ENCODE measurements at places on chromosomes 5 and 9.

- DNase-seq: no peak
Observed at GRCh38 chr9:2809692-2810419, 34.0 kb downstream of the PUM3 start.

GRCh38 chr9:111016426-111017045 is 21.7 kb downstream of the LPAR1 start:
- DNase-seq: no peak

DNA sequence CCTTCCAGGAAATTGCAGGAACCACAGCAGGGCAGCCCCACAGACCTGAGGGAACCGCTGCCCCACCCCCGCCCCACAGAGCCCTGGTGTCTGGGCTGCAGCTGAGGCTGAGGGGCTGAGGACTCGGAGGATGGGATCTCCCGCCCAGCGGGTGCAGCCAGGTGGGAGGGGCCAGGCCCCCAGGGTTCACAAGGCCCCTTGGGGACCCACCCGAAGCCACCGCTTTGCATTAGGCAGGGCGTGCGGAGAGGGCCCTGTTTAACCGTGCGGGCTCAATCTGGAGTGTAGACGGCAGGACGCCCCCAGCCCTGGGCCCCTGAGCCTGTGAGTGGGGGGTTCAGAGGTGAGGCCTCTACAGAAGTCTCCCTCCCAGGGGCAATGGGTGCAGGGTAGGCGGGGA is 10.8 kb downstream of the NOTCH1 start:
- no peak for DNase-seq

GRCh38 chr9:95065224-95065623 is 252.3 kb downstream of the FANCC start:
- no peak for DNase-seq

DNA sequence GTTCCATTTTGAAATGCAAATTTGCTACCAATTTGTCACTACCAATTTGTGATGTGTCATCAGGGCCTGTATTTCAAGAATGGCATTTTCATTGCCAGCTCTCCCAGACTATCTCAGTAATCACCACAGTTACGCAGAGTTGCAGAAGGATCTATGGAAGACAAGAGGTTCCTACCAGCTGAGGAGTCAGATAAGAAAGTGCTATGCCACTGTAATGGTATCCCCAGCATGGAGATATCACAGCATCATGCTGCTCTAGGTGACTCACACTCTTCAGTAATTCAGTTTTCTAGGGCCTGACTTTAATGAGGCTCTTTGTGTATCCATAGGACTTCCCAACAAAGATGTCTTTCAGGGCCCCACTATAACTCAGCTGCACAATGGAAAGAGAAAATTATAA is 490.3 kb downstream of the ARHGEF28 start:
- DNase-seq: no peak

GRCh38 chr5:139402561-139403158 is 1.2 kb downstream of the SPATA24 start:
- DNase-seq: peak; percentile 44

GRCh38 chr9:15352306-15352705 is 45.3 kb upstream of the TTC39B start:
- no peak for DNase-seq

DNA sequence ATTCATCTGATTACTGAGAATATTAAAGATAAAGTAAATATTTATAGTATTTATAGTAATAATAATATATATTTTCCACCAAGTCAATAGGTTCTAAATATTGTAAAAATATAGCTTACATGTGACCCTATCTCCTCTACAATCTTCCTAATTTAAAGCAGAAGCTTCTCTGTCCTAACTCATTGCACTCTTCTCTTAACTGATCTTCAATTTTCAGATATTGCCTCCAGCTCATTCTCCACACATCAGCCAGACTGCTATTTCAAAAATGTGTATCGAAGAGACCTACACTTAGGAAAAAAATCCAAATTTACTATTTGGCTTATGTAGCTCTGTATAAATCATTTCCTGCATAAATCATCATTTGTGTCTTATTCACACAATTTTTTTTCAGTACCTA is 47.8 kb downstream of the CDH18 start:
- DNase-seq: no peak

GRCh38 chr5:15927710-15928380 is 251.7 kb downstream of the MARCHF11 start:
- DNase-seq: no peak

DNA sequence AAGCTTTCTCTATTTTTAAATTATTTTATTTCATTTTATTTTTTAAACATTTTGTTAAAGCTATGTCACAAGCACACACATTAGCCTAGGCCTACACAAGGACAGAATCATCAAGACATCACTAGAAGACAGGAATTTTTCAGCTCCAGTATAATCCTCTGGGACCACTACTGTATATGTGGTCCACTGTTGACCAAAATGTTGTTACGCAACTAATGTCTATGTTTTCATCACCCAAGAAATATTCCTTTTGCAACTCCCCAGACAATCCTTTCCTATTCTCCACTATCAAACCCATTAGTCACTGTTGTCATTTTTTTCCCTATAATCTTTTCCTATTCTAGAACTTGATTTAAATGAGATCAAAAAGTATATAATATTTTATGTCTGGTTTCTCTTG is 2371.7 kb upstream of the C9orf72 start:
- DNase-seq: no peak

DNA sequence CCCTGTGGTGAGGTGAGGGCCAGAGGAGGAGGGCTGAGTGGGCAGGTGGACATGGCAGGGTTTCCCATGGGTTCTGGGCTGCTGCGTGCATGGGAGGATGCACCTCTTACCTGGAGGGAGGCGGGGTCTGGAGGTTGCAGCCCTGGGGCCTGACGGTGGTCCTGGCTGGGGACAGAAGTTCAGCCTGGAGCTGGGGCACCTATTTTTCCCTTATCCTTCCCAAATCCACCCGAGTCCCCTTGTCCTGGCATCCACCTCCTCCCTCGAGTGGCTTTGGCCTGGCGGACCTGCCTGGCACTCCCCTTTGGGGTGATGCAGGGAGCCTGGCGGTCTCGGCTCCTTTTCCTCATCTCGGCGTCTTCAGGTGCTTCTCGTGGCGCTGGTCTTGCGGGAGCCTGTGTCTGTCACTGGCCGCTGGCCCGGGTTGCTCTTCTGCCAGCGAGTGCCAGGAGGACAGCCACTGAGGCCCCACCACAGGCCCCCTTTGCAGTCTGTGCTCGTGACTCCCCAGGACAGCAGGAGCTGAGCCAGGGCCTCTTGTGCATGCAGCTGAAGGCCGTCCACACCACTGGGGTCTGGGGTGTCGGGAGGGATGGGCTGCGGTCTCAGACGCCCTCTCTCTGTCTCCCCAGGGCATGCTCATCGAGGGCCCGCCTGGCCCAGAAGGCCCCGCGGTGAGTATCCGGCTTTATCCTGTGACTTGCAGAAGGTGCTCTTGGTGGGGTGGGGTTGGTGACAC is 96.4 kb downstream of the COL5A1 start:
- DNase-seq: no peak

DNA sequence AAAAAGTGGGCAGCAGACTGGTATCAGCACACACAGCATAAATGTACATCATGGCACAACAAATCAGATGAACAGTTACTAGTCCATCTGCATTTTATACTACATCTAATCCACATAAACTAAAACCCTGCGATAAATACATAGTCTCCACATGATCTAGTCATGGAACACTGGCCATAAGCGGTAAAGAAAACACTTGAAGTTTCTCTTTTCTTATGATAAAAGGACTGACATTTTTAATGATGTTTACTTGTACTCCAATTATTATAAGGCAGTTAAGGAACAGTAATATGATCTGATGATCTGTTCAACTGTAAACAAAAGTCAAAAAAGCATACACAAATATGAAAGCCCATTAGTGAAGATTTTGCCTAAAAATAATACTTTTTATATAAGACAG is 112.5 kb downstream of the MPDZ start:
- no peak for DNase-seq

DNA sequence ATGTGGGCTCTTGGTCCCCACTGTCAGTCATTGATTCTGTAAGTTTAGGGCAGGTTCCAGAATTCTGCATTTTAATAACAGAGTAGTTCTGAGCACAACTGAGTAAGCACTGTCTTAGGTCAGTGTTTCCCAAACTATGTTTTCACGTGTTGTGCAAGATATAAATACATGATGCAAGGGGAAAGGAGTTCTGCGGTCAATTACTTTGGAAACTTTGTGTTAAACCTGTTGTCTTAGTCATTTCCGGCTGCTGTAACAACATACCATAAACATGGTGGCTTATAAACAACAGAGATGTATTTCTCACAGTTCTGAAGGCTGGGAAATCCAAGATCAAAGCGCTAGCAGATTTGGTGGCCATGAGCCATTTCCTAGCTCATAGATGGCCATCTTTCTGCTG is 69.8 kb downstream of the EQTN start:
- DNase-seq: no peak

DNA sequence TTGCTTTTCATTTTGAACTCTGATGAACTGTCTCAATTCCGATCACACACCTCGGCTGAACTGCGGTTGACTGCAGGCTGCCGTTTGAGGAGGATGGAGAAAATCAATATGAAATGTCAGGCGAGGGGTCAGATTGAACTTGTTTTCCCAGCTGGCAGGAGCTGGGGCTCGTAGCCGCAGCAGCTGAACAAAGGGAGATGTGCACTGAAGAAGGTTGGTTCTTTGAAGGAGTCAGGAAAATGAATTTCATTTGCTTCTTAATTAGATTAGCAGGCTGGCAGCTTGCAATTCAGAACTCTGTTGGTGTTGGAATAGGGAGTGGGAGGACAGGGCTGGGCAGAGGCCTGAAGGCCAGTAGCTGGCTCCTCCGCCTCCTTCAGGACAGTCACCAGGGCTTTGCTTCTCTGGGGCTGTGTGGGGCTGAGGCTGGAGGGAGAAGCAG is 117.4 kb upstream of the GPR151 start:
- no peak for DNase-seq

DNA sequence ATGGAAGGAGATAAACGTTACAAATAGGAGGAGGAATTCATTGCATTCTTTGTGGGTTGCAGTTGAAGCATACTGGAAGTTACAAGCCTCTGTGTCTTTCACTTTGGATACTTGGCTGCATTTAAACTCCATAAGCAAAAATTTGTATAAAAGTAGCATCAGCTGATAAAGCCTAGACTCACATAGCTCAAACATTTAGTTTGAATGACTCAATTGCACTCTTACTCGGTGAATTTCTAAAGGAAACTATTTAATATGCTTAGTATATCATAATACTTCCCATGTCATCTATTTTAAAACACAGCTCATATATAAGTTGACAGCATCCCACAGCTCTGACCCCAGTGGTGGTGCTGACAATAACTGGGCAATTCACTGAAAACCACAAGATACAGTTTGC is 596.6 kb upstream of the ZNF608 start:
- DNase-seq: no peak

GRCh38 chr9:101629636-101630035 is 34.9 kb upstream of the PPP3R2 start:
- DNase-seq: no peak

DNA sequence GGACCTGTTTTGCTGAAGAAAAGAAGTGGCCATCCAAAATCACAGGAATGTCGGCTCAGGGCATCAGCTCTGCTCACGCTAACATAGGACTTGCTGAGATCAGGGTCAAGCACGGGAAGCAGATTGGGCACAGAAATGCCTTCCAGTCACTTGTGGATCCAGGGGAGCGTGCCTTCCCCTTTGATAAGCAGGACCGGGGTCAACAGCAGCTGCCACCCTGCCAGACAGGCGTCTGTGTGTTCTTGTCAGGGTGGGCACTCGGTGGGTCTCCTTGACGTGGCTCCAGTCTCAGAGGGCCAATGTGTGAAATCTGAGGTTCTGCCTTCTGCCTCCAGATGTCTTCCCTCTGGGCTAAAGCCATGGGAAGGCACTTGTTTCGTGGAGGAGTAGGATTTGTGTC is 313.7 kb upstream of the IRX4 start:
- DNase-seq: no peak

GRCh38 chr5:116559239-116559638 is 15.4 kb downstream of the SEMA6A start:
- DNase-seq: no peak

- DNase-seq: no peak
Observed at GRCh38 chr5:170426786-170427185, 37.6 kb upstream of the KCNMB1 start.

DNA sequence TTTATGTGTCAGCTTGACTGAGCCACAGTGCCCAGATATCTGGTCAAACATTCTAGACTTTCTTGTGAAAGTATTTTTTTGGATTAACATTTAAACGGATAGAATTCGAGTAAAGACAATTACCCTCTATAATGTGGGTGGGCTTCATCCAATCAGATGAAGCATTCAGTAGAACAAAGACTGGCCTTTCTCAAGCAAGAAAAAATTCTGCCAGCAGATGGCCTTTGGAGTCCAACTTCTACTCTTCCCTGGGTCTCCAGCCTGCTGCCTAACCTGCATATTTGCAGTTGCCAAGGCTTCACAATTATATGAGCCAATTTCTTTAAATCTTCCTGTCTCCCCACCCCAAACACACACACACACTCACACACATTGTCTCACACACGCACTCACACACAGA is 86.4 kb downstream of the MED10 start:
- DNase-seq: no peak

DNA sequence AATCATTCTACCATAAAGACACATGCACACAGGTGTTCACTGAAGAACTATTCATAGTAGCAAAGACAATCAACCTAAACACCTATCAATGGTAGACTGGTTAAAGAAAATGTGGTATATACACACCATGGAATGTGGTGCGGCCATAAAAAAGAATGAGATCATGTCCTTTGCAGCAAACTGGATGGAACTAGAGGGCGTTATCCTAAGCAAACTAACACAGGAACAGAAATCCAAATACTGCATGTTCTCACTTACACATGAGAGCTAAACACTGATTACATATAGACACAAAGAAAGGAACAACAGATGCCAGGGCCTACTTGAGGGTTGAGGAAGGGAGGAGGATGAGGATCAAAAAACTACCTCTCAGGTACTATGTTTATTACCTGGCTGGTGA is 103.8 kb downstream of the DRD1 start:
- DNase-seq: no peak

DNA sequence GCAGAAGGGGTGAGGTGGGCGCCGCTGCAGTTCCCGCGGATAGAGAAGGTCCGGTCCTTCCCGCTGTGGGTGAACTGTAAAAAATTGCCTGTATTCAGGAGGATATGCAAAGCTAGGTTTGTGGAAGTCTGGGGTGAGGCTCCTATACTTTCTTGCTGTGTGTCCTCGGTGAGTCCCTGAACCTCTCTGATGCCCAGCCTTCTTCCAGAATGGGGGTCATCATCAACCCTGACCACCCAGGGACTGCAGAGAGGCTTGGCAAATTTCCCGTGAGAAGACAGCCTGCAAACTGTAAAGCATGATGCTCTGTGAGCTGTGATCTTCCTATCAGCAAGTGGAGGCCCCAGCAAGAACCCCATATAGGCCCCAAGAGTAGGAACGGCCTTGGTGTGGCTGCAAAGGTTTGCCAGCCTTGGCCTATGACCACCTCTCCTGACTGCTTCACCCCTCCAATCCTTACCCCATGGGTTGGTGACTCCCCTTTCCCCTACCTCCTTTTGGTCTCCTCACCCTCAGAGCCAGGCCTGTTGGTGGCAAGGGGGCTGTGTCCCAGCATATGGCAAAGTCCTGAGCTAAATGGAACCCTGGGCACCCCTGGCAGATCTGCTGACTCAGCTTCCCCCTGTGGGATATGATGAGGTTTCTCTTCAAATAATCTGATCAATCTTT is 760 bp downstream of the ALDH1B1 start:
- no peak for DNase-seq

GRCh38 chr5:146680846-146681584 is 165.0 kb upstream of the GPR151 start:
- no peak for DNase-seq

Measured in activated CD4-positive, alpha-beta memory T cell treated with anti-CD3 and anti-CD28 coated beads, Interleukin-2, amount 10 ng/mL, durations not matched to agents 7 days and 5 days (primary cell).